ENCODE measurements at places on chromosomes 7 and 10.

DNA sequence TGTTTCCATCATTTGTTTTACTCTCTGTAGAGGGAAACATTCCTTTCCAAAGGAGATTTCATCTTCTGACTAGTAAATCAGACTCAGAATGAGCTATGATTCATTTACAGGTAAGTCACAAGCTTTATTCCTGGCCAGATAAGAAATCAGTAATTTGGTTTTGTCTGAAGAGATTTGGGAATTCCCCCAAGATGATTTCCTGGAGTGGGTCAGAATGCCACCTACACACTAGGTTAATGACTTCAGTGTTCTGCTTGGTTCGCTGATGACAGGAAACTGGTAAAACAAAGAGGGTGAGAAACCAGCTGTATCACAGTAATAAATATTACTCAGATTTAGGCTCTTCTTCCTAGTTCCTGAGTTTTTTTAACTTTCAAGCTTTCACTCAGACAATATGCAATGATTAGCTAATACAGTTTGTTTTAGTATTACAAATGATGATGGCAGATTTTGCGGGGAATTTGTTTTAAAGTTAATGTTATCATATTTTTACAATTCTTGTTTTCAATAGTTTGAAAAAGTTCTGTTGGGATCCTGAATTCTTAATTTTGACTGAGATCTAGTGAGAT is 8.3 kb upstream of the ASZ1 start:
- no peak for DNase-seq

DNA sequence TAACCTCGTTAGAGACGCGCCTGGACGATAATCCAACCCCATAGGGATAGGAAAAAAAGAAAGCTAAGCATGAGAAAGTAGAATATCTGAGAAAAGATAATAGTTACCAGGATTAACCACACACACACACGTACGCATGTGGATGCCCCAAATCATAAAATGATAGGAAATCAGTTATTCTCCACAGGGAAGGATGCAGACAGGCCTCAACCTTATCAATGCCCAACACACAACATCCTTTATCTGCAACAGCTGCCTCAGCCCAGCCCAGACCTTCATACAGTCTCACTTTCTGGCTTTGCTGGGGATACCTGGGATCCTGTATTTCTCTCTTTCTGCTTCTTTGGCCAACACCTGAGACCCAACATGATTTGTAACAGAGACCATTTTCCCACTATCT is 123.0 kb downstream of the NOC3L start:
- no peak for DNase-seq

GRCh38 chr7:47504551-47505311 is 77.2 kb downstream of the TNS3 start:
- DNase-seq = no peak

- DNase-seq = no peak
These were observed 37.3 kb upstream of the HABP2 start for GRCh38 chr10:113515601-113516000.

DNA sequence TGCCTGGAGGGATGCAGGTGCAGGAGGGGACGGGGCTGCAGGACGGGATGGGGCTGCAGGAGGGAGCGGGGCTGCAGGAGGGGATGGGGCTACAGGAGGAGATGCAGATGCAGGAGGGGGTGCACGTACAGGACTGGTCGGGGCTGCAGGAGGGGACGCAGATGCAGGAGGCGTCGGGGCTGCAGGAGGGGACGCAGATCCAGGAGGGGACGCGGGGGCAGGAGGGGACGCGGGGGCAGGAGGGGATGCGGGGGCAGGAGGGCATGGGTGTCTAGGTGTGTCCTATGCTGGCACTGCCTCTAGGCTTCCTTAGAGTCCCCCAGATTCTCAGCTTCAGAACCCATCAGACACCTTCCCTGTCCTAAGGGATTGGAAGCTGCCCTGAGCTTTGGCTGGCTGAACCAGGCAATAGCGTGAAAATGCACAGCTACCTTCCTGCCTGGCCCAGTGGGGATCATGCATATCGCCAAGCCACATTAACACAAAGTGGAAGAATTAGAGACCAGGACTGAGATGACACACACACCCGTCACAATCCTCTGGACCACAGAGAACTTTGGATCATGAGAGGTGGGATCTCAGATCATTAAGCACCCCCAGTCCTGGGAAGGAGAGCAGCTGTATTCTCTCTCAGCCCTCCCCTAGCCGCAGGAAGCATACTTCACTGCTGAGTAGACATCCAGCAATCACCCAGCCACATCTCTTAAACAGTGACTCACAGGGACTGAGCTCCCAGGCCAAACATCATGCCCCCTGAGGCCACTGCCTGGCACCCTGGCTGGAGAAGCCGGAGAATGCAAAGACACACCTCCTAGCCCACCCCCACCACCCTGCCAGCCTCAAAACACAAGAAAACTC is 67.3 kb downstream of the VWA2 start:
- DNase-seq = no peak

- no peak for DNase-seq
These were observed 146.7 kb downstream of the SEM1 start for GRCh38 chr7:96562966-96563365.

DNA sequence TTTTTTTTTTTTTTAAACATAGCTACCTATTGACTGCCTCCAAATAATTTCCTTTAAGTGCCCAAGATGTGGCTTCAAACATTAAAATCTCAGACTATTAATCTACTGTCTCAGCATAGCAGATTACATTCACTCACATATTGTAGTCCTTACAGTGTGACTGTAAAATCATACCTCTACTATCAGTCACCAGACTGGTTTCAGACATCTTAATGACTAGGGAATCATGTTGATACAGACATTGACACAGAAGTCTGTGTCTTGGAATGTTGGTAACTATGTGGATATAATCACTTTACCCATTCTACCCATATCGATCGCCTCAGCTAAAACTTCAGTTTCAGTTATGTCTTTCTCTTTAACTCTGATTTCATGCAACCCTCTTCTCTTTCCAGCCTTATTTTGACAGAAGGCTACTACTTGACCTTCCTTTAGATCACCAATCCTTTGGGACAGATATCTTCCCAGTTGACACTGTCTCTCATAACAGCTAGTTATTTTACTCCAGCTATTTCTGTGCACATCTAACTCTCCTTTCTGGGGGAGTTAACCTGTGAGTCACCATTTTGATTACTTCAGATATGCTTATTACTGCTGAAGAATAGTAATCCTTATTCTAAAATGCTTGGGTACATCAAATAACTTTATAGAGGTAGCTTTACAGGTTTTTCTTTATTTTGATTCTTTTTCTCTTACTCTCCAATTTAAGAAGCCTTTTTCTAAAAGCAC is 7.0 kb downstream of the TNKS2 start:
- DNase-seq = no peak

DNA sequence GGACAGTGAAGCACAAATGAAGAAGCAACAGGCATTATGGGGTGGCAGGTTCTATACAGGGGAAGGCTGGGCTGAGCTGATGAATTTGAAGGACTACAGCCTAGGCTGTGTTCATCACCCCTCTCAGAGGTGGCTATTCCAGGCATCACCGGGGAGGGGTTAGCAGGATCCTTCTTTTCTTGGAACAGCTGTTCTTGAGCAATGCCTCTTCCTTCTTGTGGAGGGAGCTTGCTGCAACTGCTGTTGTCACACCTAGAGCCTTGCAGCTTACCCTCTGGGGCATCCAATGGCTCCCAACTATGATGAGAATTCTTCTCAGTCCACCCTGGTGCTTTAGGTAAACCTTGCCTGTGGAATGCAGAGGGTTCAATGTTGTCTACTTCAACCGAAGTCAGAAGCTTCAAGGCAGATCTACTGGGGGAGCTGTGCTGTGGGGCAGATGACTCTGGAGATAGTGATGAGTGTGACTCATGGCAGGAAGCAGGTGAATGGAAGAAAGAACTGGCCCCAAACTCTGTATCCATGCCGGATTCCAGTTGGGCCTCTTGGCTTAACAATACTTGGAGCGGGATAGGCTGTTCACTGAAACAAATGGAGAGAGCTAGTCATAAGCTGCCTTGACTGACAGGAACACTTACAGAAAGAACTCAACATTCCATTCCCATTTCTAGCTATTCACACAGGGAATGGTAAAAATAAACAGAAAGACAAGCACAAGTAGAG is 21.5 kb upstream of the PPP3CB start:
- no peak for DNase-seq

DNA sequence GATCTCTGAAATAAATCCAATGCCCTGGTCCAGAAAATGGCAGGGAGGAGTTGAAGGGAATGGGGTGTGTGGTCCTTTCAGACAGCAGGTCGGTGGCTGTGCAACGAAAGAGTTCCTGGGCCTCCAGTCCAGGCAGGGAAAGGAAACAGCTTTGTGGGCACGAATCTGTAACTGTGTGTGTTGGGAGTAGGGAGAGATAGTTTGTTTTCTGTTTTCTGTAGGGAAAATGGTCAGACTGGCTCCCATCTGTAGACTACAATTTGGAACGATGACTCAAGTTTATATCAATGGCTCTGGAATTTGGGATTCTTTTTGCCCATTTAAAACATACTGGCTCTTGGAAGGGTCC is 2.6 kb upstream of the HOXA9 start:
- no peak for DNase-seq

GRCh38 chr10:85594239-85594638 is 772.4 kb downstream of the GRID1 start:
- no peak for DNase-seq

DNA sequence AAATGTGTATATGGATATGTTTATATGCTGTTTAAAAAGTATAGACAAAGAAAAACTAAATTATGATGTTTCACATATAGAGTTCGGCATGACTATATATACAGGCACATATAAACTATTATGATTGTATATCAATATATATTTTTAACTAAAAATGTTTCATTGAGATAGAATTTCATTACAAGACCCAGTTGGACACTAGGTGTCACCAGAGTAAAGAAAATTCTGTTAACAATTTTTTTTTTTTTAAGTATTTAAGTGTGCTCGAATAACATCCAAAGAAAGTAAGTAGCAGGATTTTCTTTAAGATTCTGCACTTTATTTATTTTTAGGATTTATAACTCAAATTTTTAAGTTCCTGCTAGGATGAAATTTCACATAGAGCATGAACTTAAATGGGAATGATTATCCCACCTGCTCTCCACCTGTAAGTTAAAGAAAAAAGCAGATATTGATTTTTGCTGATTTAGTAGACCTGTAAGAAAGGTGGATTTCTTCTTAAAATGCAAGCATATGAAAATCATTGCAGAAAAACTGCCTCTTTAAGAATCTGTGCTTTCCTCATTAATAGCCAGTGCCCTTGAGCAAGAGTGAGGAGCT is 961.5 kb downstream of the PCDH15 start:
- DNase-seq = no peak

DNA sequence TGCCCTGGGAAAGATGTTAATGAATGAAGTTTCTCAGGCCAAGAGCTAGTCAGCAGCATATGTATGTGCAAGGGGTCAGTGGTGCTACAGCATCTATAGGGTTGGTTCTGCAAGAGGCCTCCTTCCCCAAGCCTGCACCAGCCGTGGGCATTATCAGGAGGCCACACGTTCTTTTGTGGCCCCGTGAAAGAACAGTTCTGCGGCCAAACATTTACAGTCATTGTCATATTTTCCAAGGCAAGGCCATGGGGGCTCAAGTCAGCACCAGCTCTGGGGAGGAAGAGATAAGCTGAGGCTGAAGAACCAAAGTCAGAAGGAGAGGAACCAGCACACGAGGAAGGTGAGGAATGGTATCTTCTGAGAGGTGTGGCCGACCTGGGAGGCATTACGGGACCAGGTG is 54.4 kb upstream of the TMEM72 start:
- DNase-seq = no peak

DNA sequence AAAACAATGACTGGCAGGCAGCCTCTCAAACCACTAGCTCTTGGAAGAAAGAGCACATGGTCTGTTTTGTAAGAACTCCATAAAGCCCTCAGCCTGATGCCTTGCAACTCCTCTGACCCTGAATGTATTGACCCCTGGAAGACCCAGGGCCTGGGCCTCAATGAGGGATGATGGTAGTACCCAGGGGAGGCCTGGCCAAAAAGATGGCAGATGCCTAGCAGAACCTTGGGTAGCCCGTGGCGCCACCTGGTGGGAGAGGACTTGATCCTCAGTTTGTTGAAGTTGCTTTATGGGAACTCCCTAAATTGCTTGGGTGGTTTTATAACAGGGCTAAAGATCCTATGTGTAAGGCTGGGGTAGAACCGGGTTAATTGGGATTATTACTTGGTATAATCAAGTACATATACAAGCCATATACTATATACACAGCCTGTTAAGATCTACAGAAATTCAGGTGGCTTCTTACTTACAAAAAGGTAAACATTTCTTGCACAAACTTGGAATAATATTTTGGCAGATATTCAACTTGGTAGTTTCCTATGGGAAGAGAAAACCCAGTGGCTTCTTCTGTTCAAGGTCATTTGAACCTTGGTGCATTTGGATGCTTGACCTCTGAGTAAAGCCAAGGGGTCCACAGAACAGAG is 95.8 kb upstream of the CACUL1 start:
- DNase-seq = peak; percentile 84

GRCh38 chr10:63376560-63377304 is 89.0 kb downstream of the JMJD1C start:
- no peak for DNase-seq

GRCh38 chr7:101468546-101469275 is 106.0 kb downstream of the COL26A1 start:
- no peak for DNase-seq

GRCh38 chr7:10584886-10585285 is 388.8 kb upstream of the PHF14 start:
- no peak for DNase-seq

- no peak for DNase-seq
These were observed 272.9 kb upstream of the KLF6 start for GRCh38 chr10:4057725-4058513.

GRCh38 chr10:94108200-94108599 is 114.5 kb downstream of the PLCE1 start:
- no peak for DNase-seq

DNA sequence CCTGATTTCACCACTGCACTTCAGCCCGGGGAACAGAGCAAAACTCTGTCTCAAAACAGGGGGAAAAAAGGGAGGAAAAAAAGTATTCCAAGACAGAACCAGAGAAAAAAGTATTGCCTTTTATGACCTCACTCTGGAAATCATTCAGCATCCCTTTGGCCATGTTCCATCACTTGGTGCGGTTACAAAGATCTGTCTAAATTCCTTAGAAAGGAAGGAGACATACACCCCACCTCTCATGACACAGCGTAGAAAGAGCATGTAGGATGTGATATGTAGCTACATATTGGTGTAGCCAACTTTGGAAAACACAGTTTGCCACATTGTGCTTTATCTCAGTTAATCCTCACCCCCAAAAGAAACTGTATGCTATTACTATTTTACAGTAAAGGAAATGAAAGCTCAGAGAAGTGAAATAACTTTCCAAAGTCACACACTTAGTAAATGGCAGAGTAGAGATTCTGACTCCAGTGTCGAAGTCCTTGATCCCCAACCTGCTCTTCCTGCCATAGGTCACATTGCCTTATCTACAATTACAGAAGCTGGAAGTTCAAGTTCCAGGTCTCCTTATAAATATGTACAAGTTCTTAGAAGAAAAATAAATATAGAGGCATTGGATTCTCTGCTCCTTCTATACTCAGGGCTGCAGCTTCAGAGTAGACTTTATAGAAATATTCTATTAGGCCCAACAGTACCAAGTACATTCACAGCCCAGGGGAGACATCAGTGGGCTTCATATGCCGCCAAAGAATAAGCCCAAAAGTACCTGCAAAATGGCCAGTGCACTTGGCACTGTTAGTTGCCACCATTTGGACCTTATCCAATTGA is 91.6 kb upstream of the KMT2E start:
- no peak for DNase-seq

- no peak for DNase-seq
These were observed 2.8 kb downstream of the SERPINE1 start for GRCh38 chr7:101129603-101130117.

GRCh38 chr10:102764470-102765161 is 20.9 kb downstream of the WBP1L start:
- no peak for DNase-seq

GRCh38 chr10:76191336-76191735 is 759.9 kb downstream of the LRMDA start:
- DNase-seq = no peak

Measured in Right ventricle myocardium superior (tissue), 1 donor.